ENCODE measurements at places on chromosomes 1 and 21. TPM values are rescaled to one million over a fixed set of nuclear protein-coding genes. Genes with fewer than 3 reads are reported as not detected.

The DNAJC28 gene
- total RNA-seq = 1.6 TPM

The AMPD1 gene
- total RNA-seq = not detected

The NBPF19 gene
- total RNA-seq = 156 TPM

GRCh38 chr1:78536427-78536826 is 45.7 kb downstream of the PTGFR start:
- no peak for DNase-seq

Measured in naive thymus-derived CD8-positive, alpha-beta T cell (primary cell).